ENCODE measurements at places on chromosomes 12 and 14.

DNA sequence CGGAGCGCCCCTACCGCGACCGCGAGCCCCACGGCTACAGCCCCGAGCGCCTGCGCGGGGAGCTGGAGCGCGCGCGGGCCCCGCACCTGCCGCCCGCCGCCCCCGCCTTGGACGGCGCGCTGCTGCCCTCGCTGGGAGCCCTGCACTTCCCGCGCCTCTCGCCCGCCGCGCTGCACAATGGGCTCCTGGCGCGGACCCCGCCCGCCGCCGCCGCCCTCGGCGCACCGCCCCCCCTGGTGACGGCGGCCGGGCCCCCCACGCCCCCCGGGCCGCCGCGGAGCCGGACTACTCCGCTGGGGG, 27.0 kb downstream of the LRCOL1 start:
- no peak for DNase-seq

GRCh38 chr12:53006810-53007309, 604 bp downstream of the EIF4B start:
- peak; percentile 77 for DNase-seq

DNA sequence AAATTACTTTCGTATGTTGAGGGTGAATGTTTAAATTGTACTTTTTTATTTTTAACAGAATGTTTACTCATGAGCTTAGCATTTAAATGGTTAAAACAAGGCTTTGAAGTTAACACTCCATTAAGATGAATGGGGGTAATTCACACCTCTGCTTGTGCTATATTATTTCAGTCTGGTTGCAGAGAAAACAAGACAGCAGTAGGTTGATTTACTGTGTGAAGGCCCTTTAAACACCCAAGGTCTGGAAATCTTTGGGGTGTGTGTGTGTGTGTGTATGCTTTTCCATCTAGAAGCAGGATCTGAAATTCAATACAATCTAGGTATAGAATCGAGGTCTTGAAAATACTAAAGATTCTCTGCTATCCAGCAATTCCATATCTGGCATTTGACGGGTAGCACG, 83.8 kb downstream of the SLC38A6 start:
- no peak for DNase-seq

GRCh38 chr12:6534945-6535696, 804 bp downstream of the GAPDH start:
- DNase-seq, result peak; percentile 84

DNA sequence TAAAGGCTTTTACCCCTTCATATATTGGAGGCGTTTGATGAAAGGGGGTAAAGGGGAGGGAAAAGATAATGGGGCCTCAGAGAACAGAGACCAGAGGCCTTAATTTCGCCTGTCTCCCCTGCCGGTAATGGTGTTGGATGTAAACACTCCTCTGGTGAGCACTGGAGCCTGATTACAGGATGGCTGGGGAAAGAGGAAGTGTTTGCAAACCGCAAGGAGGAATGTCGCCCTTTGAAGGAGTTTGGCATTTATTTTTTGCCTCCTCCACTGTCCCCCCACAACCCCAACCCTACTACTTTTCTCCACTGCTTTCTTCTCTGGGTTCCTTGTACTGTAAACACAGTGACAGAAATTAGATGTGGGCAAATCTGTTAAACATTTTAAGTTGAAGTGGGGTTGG, 211.9 kb upstream of the TBX3 start:
- no peak for DNase-seq

DNA sequence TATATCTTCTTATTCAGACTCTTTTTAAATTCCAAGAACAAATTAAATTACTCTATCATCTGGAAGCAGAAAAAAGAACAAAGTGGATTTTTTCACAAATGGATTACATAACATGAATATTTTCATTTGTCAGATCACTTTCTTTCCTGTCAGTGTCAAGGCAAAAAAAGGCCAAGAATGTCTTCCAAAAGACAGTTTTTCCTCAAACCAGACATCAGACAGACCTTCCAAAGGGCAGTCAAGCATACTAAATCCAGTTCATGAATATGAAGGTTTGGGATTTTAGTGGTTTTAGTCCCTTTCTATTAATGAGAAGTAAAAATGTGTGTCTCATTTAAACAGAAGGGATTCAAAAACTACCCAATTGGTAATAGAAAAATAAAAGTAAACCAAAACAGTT, 336.0 kb downstream of the CEP128 start:
- DNase-seq, result peak; percentile 28

GRCh38 chr12:98752726-98753125, 107.6 kb downstream of the APAF1 start:
- no peak for DNase-seq

DNA sequence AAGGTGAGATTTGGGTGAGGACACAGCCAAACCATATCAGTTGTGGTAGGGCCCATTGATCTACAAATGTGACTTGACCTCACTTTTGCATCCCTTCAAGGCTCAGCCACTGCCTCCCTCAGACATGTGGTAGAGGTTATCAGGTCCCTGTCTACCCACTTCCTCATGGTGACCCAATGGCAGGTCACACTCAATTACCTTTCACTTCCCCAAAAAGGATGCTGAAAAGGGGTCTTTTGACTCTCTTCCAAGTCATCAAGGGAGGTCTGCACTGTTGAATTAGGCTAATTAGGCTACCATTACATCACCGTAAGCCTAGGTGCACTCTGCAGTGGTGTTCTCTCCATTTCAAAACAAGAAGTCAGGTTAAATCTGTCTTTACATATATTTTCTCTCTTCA, 22.6 kb upstream of the DRAM1 start:
- DNase-seq, result no peak

DNA sequence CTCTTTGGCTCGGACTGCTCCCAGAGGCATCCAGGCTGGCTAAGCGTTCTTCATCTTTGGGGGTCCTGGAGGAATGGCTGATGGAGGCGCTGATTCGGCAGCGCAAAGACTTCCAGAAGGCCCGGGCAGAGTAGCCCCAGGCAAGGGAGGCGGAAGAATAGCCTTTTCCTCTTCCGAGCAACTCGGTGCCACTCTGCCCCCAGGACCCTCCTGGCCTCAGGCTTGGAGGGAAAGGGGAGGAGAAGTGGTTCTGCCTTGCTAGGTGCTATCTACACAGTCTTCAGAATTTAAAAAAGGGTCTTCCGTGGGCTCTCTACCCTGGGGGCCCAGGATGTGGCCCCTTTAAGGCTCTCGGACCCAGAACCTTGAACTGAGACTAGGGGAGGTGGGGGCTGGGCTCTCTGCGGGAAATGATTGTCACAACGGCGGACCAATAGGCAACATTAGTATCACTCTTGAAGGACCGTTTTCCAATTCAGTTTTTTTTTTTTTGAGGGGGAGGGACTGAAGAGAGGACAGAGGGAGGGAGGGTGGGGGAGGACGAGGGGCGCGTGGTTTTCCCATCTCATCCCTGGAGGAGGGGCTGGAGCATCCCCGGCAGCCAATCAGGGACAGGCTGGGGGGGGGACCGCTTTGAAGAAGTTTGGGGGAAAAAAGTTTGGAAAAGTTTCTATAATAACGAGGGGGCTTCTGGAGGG, at the start of gene NFATC4:
Gene NFATC4 (plus strand): TSS at position 671 of the 698 bp plus-strand sequence. CDS start 157 bp downstream, outside the sequence.
- peak; percentile 93 for DNase-seq

- no peak for DNase-seq
These were observed 355.5 kb downstream of the ATP23 start for GRCh38 chr12:58296863-58297262.

DNA sequence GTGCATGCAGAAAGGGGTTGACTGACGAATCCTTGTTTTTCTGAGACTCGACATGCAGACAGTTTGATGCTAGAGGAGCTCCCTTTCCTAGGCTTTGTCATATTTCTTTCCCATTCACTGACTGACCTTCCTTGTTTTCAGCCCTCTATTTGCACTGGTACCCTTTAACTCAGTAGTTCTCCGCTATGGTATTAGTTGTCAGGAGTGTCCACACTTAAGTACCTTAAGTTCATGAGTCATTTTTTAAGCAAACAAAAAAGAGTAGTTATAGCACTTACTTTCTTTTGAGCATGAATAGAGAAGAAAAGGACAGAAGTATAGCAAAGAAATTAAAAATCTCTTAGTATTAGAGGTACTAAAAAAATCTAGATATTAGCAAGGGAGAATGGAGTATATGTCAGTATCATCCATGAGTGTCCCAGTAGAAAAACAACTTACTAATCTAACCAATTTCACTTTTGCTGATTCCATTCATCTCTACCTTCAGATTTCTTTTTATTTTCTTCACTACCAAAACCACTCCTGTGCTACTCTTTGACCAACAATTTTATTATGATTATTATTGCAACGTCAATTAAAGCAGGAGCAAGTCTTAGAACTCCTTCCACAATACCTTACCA, 8.3 kb downstream of the ATP2B1 start:
- no peak for DNase-seq

DNA sequence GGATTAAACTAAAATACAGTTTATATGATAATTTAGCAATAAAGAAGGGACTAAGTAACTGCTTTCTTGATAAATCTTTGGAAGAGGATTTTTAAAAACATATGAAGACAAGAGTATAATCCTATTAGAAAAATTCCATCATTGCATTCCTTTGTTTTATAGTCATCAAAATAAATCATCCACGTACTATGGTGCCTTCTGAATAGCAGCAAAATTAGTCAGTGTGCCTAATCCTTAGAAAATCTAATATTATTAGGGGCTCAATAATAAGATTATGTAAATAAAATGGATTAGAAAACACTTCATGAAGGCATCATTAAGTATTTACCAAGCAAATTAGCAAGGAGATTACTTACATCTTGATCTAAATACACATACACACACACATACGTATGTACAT, 102.1 kb downstream of the KCNH5 start:
- DNase-seq, result no peak

DNA sequence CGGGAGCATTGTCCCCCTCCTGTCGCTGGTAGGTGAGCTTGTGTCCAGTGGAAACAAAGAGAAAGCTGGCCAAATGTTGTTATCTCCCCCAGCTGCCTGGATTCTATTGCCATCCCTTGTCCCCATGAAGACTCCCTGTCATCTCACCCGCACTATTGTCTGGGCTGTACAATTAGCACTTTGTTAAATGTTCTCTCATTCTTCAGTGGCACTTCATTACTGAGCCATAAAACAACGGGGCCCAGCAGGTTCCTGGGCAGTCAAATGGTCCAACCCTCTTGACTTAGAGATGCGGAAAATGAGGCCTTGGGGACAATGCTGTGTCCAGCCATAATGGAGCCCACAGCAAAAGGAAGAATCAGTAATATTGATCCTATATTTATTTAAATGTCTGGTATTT, 13.2 kb upstream of the COL2A1 start:
- no peak for DNase-seq

DNA sequence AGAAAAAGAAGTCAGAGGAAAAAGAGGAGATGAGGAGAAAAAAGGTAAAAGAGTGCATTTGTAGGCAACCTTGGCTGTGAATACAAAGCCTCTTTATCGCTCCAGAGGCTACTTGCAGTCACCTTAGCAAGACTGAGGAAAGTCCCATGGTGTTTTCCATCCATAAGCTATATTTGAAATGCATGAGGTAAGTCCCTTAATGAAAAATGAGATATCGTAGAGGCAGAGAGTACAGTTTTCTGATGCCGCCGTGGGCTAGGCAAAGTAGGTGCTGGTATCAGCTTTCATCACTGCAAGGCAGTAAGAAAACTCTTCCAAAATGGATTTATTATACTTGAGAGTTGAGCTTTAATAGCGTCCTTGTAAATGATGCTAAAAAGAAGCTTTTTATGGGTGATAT, 186.8 kb downstream of the ASCL1 start:
- no peak for DNase-seq

- DNase-seq, result no peak
These were observed 119.2 kb downstream of the NAV3 start for GRCh38 chr12:77949943-77950342.

GRCh38 chr14:50920482-50921230, 23.6 kb downstream of the PYGL start:
- peak; percentile 94 for DNase-seq

DNA sequence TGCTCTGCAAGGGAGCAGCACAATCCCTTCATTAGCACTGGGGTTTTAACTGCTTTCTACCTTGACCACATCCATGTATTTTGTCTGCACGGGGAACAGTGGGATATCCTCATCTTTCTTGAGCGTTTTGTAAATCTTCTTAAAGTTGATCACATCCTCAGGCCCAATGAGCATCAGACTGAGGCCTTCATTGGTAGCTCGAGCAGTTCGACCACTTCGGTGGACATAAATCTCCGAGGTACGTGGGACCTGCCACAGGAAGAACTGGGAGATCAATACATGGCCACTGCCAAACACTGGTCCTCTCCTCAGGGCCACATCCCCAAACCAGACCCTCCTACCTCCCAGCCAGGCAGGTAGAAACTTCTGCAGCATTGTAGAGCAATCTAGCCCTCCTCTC, 26.1 kb downstream of the DDX24 start:
- no peak for DNase-seq

GRCh38 chr14:65110525-65110924, 8.2 kb upstream of the MAX start:
- no peak for DNase-seq

Measured in cardiac muscle cell (in vitro differentiated cells and primary cell).